GM12891 (cell line): ENCODE measurements at places on chromosomes 13 and 19.

- no peak for DNase-seq
These were observed 8.0 kb downstream of the RAB3D start for GRCh38 chr19:11331502-11331901.

DNA sequence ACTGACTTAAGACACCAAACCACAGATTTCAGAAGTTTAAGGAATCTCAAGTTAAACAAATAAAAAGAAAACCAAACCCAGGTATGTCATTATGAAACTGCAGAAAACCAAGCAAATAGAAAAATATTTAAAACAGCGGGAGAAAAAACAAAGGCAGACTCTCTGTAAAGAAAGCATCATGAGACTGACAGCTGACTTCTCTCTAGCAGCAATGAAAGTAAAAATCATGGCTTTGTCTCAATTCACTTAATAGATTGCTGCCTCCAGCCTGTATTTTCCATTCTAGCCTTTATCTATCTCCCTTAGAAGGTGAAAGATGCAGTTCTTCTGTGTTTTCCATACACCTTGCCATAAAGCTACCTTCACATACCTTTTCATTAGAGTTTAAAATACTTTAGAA lies 131.1 kb upstream of the IPO5 start:
- DNase-seq: no peak

DNA sequence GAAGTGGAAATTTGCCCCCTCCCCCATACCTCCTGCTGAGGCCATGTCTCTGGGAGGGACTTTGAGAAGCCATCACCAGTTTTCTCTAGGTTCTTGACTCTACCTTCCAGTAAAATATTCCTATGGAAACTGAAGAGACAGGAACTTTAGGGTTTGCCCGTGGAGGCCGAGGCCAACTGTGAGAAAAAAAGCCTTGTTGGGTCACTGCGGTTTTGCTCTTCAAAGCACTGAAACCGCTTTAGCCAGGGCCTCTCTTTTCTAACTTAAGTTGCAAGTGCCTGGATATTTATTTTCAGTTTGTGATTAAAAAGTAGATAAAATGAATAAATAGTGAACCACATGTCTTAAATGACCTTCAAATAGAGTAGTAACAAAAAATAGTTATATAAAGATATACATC lies 159.7 kb upstream of the TSC22D1 start:
- no peak for DNase-seq

DNA sequence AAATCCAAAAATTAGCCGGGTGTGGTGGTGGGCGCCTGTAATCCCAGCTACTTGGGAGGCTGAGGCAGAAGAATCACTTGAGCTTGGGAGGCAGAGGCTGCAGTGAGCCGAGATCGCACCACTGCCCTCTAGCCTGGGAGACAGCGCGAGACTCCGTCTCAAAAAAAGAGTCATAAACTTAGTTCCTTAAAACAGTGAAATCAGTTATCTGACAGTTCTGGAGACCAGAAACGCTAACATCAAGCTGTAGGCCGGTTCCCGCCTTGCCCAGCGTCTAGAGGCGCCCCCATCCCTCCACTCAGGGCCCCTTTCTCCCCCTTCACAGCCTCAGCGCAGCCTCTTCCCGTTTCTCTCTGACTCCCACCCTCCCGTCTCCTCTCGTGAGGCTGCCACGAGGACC lies 11.9 kb downstream of the ADAT3 start:
- no peak for DNase-seq

DNA sequence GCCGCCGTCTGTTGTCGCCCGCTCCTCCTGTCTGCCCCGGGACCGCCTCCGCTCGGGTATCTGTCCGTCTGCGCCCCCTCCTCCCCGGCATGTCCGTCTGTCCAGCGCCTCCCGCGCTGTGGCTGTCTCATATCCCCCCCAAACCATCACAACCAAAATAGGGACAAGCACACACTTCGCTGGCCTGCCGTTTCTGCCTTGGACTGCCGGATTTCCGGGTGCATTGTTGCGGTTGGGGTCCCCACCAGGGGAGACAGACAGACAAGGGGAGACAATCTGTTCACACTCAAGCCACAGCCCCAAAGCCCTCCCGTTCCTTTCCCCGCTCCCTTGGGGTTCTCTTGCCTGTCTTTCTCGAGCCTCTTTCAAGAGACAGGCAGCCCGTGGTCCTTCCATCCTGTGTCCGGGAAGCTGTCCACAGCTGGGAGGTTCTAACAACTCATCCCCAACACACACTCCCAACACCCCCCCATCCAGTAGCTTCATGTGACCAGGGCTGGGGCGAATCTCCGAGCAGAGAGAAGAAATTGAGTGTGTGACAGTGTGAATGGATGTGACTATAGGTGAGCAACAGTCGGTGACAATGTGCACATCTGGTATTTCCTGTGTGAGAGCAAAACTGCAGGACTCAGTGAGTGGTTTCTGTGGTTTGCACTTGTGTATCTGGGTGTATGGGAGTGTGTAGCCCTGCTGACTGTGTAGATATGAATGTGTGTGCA lies 16.5 kb upstream of the FOSB start:
- DNase-seq: no peak

GRCh38 chr13:97279913-97280312 lies 57.8 kb downstream of the MBNL2 start:
- DNase-seq: no peak

- DNase-seq: no peak
These were observed 1049.0 kb downstream of the OLFM4 start for GRCh38 chr13:54077569-54077968.

DNA sequence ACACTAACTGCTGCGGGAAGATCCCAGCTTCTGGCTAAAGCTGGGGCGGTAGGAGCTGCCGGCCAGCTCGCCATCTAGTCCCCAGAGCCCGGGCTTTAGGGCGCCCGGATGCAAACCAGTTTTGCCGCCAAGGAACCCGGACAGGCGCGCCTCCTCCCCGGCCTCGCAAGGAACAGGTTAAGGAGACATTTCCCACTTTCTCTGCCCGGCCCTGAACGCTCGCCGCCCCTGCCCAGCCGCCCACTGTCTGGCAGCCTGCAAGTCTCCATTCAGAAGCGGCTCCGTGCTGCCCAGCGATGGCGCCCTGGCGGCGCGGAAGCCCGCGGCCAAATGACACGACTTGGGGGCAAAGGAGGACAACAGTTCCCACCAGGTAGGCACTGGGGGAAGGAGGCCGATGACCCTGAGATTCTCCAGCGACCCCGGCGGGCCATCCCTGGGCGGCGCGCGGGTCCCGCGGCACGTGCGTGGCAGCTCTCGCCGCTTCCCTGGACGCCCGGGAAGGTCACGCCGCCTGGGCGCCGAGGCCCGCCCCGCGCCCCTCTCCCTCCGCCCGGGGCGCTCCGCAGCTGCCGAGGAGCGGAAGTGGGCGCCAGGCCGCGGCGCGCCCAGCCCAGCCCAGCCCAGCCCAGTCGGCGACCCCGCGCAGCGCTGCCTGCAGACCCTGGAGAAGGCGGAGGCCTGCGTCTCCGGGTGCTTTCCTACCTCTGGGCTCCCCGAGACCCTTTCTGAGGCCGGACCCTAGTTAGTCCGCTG lies 42.2 kb upstream of the HNRNPA1L2 start:
- DNase-seq: no peak

GRCh38 chr13:89227356-89227755 lies 1556.2 kb downstream of the SLITRK5 start:
- no peak for DNase-seq

GRCh38 chr13:112752211-112752610 lies 62.4 kb downstream of the ATP11A start:
- no peak for DNase-seq

DNA sequence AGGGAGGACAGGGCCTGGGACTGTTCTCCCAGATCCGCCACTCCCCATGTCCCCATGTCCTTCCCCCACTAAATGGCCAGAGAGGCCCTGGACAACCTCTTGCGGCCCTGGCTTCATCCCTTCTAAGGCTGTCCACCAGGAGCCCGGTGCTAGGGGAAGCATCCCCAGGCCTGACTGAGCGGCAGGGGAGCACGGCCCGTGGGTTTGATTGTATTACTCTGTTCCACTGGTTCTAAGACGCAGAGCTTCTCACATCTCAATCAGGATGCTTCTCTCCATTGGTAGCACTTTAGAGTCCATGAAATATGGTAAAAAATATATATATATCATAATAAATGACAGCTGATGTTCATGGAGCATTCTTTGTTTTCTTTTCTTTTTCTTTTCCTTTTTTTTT lies 815 bp downstream of the SPACA4 start:
- DNase-seq: no peak

DNA sequence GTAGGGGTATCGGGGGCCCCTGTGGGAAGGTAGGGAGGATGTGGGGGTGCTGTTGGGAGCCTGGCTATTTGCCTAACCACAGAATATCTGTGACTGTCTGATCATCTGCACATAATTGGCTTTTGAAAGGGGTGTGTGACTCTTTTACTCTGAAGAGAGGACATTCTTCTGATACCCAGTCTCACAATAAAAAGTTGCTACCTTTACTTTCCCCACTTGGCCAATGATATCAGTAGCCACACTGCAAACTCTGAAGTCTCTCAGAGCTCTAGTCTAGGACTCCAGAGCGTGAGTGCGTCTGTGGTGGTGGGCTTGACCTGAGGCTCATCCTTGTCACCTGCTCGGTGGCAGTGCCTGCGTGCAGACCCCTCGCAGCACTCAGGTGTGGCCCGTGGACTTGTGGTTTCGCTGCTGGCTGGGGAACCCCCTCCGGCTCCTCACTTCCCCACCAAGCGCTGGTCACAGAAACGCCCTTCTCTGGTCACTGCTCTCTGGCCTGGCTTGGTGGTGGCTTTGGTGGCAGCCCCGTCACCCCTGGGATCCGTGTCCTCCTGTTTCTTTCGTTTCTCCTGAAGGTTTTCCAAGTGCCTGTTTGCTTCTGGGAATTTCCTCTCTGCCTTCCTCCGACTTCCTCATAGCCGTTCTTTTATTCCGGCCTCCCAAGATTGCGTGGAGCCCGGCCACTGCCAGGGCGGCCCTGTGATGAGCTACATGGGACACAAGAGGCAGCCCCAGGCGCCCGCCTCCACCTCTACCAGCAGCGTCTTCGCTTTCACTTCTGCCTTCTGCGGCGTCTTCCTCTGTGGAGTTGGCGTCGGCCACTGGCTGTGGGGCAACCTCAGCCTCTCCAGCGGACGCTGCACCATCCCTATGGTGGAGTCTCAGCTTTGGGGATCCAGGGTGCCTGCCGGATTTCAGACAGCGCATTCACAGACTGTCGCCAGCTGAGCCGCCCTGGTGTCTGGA lies 78.0 kb downstream of the ATP11A start:
- peak; percentile 72 for DNase-seq

GRCh38 chr19:42558450-42559150 lies 30.3 kb upstream of the CEACAM1 start:
- DNase-seq: no peak

DNA sequence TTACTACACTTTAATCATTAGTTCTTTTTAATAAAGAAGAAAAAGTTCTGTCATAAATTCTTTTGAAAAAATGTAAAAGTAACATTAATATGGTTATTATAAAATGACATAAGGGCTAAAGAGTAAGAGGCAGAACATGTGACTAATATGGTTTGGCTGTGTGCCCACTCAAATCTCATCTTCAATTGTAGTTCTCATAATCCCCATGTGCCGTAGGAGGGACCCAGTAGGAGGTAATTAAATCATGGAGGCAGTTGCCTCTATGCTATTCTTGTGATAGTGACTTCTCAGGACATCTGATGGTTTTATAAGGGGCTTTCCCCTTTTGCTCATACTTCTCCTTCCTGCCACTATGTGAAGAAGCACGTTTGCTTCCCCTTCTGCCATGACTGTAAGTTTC lies 104.5 kb downstream of the UGGT2 start:
- no peak for DNase-seq

- DNase-seq: no peak
These were observed 7.6 kb upstream of the PRKD2 start for GRCh38 chr19:46724468-46724867.

GRCh38 chr13:46176756-46177155 lies 5.2 kb downstream of the LCP1 start:
- DNase-seq: no peak

- no peak for DNase-seq
These were observed 15.0 kb downstream of the FZR1 start for GRCh38 chr19:3521104-3521445.

GRCh38 chr13:93116809-93117208 lies 109.8 kb upstream of the GPC6 start:
- no peak for DNase-seq

DNA sequence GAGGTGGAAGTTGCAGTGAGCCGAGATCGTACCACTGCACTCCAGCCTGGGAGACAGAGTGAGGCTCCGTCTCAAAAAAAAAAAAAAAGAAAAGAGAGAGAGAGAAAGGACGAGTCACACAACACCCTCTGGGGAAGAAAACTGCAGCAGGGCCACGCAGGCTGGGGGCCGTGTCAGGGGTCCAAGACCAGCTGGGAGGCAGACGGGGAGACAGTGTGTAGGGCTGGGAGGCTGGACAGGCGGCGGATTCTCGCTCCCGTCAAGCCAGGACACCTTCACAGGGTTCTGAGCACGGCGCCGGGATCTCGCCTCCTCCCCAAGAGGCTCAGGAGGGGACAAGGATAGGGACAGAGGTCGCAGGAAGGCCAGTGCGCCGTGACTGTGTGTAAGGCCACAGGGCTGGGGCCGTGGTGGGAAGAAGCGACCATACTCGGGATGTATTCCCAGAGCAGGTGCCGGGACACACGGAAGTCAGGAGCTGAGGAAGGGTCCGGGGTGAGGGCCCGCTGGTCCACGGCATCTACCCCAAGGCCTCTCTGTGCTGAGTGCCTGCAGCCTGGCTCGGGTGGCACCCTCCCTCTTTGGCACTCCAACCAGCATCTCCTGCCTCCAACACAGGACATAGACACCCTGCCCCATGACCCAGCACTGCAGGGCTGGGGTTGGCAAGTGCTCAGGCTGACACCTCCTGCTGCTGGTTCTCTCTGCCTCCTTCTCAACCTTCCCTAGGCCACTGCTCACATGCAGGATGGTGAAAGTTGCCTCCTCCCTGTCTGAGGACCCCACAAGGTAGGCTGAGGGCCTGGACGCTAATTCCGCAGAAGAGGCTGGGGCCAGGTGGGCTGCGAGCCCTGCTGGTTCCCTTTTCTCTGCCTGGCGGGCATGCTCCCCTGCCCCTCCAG lies 21.2 kb downstream of the ZNF787 start:
- DNase-seq: no peak

DNA sequence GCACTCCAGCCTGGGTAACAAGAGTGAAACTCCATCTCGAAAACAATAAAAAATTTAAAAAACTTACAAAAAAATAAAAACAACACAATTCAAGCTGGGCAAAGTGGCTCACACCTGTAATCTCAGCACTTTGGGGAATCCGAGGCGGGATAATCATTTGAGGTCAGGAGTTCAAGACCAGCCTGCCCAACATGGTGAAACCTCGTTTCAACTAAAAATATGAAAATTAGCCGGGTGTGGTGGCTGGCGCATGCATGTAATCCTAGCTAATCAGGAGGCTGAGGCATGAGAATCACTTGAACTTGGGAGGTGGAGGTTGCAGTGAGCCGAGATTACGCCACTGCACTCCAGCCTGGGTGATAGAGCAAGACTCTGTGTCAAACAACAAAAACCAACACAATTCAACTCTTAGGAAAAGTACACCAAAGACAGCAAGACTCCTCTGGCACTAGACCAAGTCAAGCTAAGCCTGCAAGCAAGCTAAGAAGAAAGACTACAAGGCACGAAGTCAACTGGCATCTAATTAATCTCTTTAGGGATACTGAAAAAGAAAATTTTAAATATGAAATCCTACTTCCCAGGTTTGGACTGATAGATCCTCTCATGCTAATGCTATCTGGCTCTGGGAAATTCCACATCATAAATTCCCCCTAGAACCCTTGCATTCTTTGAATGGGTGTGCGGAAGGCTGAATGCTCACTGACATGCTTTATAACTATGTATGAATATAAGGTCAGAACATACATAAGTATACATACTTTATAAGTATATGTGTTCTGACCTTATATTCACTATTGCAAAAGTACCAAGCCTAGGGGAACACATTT lies 7.9 kb downstream of the PBX4 start:
- no peak for DNase-seq

GRCh38 chr13:27830010-27830409 lies 37.7 kb downstream of the GSX1 start:
- peak; percentile 72 for DNase-seq
